Stimulated activated naive CD8-positive, alpha-beta T cell treated with anti-CD3 and anti-CD28 coated beads, Interleukin-15, amount 100 ng/mL, for 72 hours (primary cell): ENCODE measurements at places on chromosomes 6 and 20.

DNA sequence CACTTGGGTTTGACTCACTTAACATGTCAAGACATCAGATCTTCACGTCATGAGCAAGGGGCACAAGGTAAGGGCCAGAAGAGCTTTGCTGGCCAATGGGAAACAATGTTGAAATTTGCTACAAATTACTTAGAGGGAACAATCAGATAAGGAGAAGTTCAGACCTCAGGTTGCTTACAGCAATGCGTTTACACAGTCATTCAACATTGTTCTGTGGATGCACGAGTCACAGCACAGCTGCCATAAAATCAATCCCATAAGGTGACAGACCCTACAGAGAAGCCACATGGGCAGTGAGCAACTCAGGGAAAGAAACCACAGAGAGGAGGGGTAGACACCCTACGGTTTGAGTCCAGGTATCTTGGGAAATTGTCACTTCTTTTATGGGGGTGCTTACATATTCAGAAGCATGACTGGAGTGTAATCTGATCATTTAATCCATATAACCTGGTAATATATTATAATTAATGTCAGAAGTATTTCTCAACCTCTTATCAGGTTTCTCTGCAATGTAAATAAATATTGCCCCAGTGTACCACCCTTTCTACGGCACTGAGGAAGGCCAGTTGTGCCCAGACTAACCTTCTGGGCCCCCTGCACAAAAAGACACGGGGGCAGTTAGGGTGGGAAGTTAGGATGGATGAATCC, 2.3 kb upstream of the SLC22A2 start:
- no peak for DNase-seq

- no peak for DNase-seq
Observed at GRCh38 chr6:147459780-147460179, 48.7 kb upstream of the SAMD5 start.

DNA sequence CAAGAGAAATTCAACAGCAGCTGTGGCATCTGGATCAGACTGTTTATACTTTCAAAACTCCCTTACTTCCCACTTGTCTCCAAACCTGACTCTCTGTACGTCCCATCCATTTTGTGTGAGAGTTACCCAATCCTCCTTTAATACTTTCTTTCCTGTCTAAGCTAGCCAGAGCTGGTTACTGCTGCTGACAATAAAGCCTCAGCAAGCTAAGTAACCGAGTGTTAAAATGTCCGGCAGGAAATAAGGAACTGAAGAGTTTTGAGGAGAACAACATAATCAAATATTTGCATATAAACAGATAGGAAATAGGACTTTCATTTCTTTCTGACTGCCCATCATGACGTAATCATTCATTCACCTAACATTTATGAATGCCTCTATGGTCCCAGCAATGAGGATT, 11.6 kb downstream of the TMEM30A start:
- no peak for DNase-seq

GRCh38 chr6:162957062-162957461, 229.3 kb downstream of the PACRG start:
- no peak for DNase-seq

GRCh38 chr20:5657876-5658200, 92.4 kb upstream of the SHLD1 start:
- DNase-seq = no peak

DNA sequence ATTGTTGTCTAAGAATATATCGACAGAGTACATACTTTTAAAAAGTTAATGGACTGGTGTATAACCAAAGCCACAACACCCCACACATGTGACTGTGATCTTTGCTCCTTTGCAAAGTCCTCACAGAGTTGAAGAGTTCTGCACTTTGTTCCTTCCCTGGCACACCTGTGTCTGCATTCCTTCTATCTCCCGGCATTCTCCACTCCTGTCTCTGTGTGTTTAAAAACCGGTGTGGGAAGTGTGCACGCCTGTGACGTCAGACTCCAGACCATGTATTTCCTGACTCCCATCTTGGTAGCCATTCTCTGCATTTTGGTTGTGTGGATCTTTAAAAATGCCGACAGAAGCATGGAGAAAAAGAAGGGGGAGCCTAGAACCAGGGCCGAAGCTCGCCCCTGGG, at the start of gene IYD:
Gene IYD (plus strand): TSS at position 251 of the 400 bp plus-strand sequence. CDS start 20 bp downstream, at position 271.
- no peak for DNase-seq

DNA sequence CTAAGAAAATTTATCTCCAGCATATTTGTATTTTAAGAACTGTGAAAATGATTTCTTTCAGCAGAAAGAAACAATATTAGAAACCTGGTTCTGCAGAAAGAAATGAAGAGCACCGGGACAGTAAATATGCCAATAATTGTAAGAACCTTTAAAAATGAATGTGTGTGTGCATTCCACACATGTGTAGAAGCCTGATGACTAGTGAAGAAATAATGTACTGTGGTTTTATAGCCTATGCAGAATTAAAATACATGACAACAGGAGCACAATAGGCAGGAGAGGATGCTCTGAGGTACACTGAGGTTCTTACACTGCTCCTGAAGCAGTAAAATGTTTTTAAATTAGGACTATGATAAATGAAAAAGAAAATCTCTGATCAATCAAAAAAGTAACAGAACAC, 48.9 kb downstream of the SNX14 start:
- DNase-seq = no peak

DNA sequence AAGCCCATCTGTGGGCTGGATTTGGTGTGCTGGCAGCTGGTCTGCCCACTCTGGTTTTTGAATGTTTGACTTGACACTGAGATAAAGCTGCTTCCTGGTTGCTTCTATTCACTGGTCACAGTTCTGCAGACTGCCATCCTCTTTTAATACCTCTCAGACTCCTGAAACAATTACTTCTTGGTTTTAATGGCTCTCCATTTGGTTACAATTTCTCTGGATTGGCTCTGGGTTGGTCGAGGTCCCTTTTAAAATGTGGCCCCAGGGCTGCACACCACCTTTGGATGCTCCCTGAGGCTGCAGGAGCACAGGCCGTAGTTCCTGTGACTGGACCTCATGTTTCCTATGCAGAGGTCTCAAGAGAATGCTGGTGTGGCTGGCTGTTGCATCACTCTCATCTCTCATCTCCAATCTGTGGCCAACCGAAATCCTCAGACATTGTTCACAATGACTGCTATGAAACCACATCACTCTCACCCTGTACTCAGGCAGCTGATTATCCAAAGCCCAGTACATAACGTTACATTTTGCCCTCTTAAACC, 98.5 kb downstream of the INSM1 start:
- peak; percentile 13 for DNase-seq

DNA sequence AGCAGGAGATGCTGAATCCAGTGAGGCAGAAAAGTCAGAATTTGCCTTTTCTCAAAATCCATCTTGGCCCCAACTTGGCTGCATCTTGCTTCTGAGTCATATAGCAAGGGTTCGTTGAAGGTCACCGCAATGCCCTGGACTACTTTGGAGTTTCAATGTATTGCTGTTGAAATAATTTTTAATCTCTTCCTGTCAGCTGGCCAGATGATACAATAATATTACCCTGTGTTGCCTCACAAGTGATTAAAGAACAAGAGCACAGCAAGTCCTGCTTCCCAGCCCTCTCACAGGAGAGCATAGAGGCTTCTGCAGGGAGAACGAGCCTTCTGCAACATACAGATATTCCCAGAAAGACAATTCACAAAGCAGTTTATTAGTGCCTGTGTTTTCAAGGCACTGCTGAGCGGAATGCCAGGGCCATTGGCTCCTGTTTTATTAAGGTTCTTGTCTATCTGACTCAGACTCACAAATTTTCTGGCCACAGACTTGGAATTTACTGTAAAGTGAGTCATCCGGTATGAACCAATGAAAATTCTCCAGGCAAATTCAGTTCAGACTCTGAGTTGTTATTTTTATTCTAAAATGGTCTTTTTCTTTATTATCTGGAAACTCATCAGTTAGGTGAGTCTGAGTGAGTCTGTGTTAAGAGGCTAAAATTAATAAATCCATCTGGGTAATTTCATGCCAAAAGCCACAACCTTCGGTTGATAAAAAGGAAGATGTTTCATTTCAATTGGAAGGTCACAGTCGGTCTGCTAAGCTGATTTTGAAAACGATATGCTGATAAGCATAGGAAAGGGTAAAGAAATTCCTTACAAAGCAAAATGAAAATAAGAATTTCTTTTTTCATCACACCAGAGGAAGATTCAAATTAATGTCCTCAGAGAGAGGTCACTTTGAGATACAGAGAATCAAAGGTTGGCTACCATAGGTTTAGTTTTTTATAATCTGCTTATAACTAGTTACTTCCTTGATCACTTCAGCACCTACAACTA, 289.4 kb upstream of the STXBP5 start:
- no peak for DNase-seq

DNA sequence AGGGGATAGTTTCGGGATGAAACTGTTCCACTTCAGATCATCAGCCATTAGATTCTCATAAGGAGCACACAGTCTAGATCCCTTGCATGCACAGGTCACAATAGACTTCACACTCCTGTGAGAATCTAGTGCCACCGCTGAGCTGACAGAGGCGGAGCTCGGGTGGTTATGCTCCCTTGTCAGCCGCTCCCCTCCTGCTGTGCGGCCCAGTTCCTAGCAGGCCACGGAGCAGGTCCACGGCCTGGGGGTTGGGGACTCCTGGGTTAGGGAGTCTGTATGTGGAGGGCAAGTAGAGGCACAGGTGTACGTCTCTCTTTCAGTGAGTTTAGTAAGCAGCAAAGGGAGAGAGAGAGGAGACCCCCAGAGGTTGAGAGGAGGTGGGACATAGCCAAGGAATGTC, 30.5 kb upstream of the MDFI start:
- no peak for DNase-seq

DNA sequence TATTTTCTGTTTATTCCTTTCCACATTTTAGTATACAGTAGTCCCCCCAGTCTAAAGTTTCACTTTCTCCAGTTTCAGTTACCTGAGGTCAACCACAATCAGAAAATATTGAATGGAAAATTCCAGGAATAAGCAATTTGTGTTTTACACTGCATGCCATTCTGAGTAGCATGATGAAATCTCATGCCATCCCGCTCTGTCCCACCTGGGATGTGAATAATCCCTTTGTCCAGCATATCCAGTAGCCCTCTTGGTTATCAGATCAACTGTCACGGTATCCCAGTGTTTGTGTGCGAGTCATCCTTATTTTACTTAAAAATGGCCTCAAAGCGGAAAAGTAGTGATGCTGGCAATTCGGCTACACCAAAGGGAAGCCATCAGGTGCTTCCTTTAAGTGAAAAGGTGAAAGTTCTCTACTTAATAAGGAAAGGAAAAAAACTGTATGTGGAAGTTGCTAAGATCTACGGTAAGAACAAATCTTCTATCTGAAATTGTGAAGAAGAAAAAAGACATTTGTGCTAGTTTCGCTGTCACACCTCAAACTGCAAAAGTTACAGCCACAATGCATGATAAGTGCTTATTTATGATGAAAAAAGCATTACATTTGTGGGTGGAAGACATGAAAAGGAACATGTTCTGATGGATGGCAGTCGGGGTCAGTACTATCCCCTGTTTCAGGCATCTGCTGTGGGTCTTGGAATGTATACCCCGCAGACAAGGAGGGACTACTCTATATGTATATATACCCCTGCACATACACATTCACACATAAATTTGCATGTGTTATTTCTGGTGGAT, 11.3 kb downstream of the NOX3 start:
- DNase-seq = no peak

DNA sequence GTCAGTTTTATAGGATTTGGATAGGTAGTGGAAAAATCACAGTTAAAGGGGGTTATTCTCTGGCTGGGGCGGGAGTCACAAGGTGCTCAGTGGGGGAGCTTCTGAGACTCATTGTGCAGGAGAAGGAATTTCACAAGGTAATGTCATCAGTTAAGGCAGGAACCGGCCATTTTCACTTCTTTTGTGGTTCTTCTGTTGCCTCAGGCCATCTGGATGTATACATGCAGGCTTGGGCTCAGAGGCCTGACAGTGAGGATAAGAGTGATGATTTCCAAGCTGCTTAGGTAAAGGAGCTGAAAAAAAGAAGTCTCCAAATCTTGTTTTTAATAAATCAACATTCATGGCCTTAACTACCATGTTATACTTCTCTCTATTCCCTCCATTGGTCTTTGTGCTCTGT, 622.9 kb upstream of the ID4 start:
- no peak for DNase-seq

DNA sequence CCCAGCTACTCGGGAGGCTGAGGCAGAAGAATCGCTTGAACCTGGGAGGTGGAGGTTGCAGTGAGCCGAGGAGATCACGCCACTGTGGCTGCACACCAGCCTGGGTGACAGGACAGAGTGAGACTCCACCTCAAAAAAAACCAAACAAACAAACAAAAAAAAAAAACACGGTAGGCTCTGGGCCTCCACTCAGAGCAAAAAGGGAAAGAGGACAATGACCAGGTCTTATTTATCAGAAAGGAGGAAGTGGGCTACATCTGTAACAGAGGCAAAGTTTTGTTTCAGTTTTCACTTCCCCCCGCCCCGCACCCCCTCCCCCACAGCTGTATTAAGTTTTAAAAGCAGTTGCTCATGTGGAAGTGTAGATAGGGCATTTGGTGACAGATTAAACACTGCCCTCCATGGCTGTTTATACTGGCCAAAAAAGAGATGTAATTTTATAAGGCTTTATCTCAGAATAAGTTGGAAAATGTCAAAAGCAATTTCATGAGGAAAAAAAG, 114.6 kb downstream of the RCAN2 start:
- no peak for DNase-seq

DNA sequence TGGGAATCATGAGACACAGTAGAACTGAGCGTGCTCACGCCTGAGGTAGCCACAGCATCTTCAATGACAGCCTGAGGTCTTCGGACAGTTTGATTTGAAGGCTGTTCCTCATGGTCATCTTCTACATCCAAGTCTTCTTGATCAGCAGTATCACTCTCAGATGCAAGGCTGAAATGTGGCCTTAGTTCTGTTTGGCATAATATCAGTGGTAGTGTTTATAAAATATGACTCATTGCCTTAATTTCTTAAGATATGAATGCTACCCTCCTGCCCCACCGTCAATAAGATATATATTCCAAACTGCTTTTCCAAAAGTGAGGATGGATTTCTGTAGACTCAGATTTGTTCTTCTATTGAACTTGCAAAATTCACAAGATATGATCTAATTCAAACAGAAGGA, 17.5 kb upstream of the MAP7 start:
- DNase-seq = no peak

DNA sequence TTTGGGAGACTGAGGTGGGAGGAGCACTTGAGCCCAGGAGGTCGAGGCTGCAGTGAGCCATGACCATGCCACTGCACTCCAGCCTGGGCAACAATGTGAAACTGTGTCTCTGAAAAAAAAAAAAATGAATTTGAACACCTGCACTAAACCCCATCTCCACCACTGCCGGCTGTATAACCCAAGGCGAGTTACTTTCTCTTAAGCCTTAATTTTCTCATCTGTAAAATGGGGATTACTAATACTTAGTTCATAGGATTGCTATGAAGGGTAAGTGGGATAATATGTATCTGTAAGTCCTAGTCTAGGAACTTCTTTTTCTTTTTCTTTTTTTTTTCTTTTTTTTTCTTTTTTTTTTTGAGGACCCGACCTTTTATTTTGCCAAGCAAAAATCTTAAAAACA, 61.5 kb downstream of the SHLD1 start:
- no peak for DNase-seq
